ENCODE measurements at places on chromosomes 4 and X. TPM values are rescaled to one million over a fixed set of nuclear protein-coding genes. Genes with fewer than 3 reads are reported as not detected.

DNA sequence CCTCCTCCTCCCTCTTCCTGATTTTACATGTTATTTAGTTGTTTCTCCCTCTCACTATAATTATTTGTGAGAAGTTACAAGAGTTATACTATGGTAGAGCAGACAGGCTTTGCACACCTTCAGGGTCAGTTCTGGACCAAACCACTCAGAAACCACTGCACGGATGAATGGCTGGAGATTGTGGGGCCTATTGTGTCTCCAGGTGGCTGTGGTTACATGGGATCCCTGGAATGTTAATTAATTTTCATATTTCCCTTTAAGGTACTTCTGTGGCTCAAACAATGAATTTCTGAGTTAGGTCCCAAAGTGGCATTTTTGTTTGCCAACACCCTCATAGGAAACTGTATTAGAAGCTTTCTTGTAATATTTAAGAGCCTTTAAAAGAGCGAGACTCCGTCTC lies 151.9 kb downstream of the BMPR1B start:
- peaks cover 7% of the 10 kb centered on the region for H3K4me1 ChIP-seq
- peaks cover 1% of the 10 kb centered on the region for H3K36me3 ChIP-seq
- peaks cover 2% of the 10 kb centered on the region for H3K27me3 ChIP-seq
- DNase-seq = no peak
- H3K4me3 ChIP-seq = no peak overlapping the region
- H3K27ac ChIP-seq = no peak overlapping the region

GRCh38 chr4:183960962-183961541 lies 55.9 kb downstream of the STOX2 start:
- no peaks in the 10 kb centered on the region for H3K36me3 ChIP-seq
- no peaks in the 10 kb centered on the region for H3K4me1 ChIP-seq
- H3K27me3 ChIP-seq = no peaks in the 10 kb centered on the region
- DNase-seq = no peak
- H3K4me3 ChIP-seq = no peak overlapping the region

LCORL gene
- 18.1 TPM for total RNA-seq

ARAF gene
- total RNA-seq = 79.3 TPM
